NCI-H1092 treated with DMSO at 0.1 percent for 48 hours (cell line): ENCODE measurements at places on chromosomes 6 and 20.

GRCh38 chr20:12110711-12111110, 193.0 kb downstream of the BTBD3 start:
- no peak for DNase-seq

DNA sequence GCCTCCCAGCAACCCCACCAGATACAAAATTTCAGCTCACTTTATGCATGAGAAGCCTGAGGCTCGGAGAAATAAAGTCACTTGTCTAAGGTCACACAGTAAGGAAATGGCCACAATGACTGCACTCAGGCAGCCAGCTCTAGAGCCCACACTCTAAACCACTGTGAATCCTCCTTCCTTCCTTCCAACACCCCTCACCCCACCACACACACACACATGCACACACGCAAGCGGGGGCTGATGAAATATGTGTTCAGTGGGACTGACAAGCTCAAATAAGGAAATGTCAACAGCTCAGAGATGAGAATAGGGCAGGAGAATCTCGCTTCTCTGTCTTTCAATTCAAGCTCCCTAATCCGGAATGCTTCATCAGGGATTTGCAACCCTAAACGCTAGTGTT, 6.0 kb upstream of the BPIFA1 start:
- DNase-seq: no peak

- no peak for DNase-seq
Observed at GRCh38 chr20:58321205-58321604, 11.7 kb downstream of the RAB22A start.

GRCh38 chr6:63418741-63419140, 99.0 kb upstream of the LGSN start:
- DNase-seq: no peak

GRCh38 chr6:160735523-160735922, 33.5 kb downstream of the PLG start:
- DNase-seq: no peak

GRCh38 chr6:116447496-116448011, 13.6 kb upstream of the CALHM6 start:
- no peak for DNase-seq
